ENCODE measurements at places on chromosomes 4 and X.
A peak's percentile ranks its signal among the peaks of the same experiment; 100 is the strongest.

DNA sequence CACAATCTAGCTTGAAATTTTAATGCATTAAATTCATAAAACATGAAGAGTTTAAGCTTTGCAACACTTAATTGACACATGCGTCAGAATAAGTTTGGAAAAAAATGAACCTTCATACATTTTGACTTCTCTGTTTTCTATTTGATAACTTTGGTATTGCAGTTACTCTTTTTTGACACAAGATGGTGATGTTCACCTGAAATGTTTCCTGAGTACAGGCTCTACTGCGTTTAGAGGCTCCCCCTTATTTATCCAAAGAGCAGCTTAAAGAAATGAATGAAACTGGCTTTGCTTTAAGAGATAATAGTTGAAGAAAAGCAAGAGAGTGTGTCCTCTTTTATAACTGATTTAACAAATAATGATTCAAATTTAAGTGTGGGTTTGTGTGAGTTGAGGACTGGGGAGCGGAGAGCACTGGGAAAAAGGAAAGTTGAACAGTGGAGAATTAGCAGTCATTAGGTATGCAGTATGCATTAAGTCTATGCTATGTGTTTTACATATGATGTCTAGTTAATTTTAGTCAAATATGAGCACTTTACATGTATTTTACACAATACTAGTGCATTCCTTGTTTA, 180.6 kb upstream of the NUDT6 start:
- DNase-seq: no peak

- DNase-seq: no peak
Observed at GRCh38 chrX:114344756-114345349, 239.0 kb upstream of the HTR2C start.

DNA sequence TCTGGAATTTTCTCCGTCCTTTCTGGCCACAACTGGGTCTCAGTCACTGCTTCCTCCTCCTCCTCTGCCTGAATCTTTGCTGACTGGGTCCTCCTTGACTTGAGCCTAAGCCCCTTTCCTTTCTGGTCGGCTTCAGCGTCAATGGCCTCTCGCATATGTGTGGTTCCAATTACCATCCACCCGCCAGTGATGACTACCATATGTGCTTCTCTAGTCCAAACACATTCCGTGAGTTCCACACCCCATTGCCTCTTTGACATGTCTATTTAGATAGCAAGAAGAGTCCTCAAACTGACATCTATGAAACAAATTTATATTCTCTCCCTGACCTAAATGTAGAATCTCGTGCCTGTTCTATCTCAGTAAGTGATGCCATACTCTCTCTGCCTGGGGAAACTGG, 19.8 kb downstream of the MXRA5 start:
- no peak for DNase-seq

DNA sequence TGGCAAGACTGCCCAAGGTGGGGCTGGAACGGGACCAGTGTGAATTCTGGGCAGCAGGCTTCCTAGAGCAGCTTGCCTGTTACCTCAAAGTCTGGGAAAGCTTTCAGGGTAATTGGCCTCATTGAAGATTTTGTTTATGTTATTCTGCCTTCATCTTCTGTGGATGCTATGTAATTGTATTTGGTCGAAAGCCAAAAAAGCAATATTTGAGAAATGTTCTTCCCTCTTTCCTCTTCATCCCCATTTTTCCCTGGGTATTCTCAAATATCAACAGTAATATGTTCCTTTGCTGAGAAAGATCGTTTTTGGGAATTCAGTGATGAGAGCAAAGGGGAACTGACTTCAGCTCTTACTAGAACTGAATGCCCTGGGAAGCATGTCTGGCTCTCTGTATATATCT, 12.9 kb downstream of the TMEM131L start:
- DNase-seq: no peak

DNA sequence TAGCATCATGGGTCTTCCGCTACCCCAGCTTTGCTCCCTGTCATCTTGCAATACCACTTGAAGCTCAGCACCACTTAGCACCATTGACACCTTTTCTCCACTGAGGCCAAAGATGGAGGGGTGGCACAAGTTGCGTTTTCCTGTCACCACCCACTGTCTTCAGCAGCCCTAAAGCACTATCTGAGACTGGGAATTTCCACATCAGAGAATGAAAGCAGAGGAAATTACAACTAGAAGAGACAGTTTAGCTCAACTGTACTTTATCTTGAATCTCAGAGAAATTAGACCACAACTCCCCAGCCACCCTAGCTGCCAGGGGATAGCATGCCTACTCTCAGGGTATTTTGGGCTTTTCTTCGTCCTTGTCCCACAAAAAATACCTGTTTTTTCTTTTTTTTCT, 111.0 kb downstream of the DDIT4L start:
- no peak for DNase-seq

DNA sequence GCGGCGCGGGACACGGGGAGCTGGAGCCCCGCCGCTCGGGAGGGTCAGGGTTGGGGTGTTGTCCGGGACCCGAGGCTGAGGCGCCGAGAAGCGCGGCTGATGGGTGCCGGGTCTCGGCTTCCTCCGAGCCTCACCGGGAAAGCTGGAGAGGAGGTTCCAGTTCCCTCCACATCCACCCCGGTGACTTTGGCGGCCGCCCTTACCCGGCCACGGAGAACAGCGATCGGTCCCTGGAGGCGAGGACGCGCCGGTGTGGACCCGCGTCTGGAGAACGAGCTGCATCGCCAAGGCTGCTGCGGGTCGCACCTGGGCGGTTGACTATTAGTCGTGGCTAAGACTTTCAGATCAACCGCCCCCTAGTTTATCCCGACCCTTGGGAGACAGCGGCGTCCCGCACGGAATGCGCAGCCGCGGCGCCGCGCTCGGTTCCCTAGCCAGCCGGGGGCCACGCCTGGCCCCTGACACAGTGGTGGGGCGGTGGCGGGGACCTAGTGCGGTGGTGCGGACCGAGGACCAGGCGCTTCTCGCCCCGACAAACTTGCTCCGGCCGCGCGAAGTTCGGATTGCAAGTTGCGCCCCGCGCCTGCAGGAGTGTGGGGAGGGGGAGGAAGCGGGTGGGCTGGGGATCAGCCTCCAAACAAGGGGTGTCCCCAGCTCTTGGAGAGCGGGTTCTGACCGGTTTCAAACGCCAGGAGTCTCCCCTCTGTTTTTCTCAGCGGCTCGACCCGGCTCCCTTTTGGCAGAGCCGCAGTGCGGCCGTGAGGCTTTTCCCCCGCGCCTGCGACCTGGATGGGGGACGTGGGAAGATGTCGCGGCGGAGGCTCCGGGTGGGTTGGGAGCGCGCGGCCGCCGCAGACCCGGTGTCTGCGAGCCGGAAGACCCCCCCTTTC, 568 bp downstream of the FHDC1 start:
- DNase-seq: no peak

DNA sequence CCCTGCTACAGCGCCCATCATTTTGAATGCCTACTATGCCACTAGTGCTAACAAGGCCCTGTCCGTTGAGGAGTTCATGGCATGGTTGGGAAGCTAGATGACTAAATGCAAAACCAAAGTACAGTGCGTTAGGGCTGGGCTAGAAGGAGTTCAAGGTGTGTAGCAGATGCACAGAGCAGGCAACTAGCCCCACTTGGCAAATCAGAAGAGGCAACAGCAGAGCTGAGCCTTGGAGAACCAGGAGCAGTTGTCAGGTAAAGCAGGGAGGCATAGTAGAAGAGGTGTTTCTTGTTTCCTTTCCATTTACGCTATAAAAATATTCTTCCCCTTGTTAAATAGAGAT, 146.6 kb upstream of the CPEB2 start:
- DNase-seq: no peak

- DNase-seq: no peak
Observed at GRCh38 chr4:41509451-41509866, 28.5 kb upstream of the LIMCH1 start.

DNA sequence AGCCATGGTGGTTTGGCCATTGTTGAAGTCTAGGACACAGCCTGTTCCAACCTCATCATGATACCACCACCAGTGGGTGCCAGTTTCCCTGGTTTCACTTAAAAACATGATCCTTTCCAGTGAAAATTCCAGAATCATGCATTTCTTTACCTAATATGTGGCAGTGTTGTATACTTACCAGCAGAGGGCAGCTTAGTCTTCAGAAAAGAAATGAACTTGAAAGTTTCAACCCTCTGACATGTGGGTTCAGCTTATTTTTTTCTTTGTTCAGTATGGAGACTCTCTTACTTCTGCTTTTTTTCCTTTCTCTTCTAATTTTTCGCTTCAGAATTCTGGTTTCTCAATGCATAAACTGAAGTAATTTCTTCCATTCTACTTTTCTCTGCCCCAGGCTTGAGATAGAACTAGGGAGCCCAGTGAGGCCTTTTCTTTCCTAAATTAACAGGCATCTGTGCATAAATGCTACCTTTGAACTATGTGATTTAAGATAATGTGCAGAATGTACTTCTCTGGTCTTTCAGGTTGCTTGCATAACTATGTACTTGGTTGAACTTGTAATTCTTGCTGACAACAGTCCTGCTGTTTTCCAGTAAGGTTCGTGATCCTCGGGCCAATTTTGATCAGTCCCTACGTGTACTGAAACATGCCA, 10.7 kb downstream of the LIAS start:
- no peak for DNase-seq

- DNase-seq: peak; percentile 32
Observed at GRCh38 chr4:82739287-82740190, 59.1 kb downstream of the SCD5 start.

- DNase-seq: peak; percentile 13
Observed at GRCh38 chrX:46572340-46572936, 1.1 kb upstream of the CHST7 start.

DNA sequence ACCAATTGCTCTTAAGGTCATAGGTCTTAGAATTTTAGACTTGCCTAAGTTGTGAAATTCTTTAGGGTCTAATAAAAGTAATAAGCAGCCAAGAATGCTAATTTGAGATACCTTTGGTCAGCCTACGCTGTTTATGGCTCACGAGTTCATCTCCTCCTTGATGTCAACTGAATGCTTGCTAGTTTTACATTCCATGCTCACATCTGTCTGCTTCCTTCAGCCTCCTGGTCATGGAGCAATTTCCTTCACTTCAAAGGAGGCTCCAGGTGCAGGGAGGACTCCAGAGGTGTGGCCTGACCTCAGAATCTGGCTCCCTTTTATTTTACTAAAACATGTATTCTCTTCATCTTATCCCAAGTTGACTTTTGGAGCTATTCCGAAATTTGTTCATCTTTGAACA, 23.3 kb upstream of the LNX1 start:
- no peak for DNase-seq

DNA sequence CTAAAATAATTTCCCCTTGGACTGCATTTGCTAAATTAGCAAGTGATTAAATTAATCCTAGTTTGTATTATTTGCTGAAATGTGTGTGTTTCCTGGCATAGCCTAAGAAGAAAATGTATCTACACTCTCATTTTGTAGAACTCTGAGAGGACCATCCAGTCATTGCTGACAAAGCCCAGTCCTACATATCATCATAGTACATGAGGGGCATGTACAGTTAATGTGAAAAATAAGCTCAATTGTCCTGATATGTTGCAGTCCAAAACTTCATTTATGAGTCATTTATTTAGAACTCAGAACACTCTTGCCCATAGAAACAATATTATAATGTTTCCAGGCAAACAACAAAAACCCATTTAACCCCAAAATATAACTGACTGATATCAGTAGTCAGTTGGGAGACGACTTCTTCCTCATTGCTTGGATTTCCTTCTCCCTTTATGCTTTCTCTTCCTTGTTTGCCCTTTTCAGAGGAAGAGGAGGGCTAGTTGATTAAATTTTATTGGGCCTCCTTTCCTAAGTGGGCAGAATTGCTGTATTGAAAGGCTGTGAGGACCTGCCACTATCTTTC, 26.9 kb upstream of the BBS12 start:
- DNase-seq: no peak

DNA sequence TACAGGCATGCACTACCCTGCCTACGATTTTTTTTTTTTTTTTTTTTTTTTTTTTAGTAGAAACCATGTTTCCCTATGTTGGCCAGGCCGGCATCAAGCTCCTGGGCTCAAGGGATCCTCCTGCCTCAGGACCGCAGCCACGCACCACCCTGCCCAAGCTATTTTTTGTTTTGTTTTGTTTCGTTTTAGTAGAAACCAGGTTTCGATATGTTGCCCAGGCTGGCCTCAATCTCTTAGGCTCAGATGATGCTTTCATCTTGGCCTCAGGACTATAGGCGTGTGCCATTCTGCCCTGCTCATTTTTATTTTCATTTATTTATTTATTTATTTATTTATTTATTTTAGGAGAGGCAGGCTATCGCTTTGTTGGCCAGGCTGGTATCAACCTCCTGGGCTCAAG, 1.2 kb upstream of the SSX3 start:
- DNase-seq: no peak

- peak; percentile 67 for DNase-seq
Observed at GRCh38 chr4:1693131-1693896, 9.2 kb upstream of the FAM53A start.

DNA sequence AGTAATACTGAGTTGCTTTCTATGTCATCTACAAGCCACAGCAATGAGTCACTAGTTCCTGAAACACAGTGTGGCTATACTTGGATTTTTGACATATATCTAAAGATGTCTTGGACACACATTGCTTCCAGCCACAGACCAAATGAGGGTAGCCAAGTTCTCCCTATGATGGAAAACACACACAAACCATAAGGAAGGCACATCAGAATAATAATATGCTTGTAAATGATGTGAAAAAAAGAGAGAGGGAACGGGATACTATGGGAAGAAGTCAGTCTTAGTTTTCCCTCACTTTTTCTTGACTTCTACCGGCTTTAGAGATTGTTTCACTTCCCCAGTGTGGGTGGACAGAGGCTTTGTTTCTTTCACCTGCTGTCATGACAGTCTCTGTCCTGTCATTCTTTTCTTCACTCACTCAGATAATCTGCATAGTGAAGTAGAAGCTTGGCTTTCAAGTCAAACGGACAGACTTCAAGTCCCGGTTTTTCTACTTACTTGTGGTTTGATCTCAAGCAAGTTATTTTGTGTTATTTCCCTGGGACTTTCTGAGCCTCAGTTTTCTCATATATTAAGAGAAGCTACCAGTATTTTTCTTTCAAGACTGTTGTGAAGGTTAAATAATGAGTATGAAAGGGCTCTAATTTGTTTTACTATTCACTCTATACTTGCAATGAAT, 34.7 kb downstream of the P2RY10 start:
- no peak for DNase-seq

DNA sequence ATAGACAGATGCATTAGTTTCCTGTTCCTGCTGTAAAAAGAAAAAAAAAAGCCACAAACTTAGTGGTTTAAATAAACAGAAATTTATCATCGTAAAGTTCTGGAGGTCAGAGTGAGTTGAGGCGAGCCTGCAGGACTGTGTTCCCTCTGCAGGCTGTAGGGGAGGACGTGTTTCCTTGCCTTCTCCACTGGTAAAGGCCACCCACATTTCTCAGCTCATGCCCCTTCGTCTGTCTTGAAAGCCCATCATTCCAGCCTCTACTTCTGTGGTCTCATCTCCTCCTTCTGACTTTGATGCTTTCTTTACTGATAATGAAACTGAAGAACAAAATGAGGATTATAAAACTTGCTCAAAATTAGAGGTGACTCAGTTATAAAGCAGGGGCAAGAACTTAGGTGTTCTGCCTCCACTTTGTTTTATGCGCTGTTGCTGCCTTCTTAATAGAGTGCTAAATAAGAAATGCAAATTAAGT, 143.0 kb downstream of the STIM2 start:
- no peak for DNase-seq

GRCh38 chrX:17377091-17377717, 2.2 kb downstream of the NHS start:
- DNase-seq: no peak

Data from activated T-helper 9 cell treated with anti-CD3 and anti-CD28 coated beads, Interleukin-2, amount 50 U/mL, for 16 hours (primary cell).